ENCODE measurements at places on chromosomes 1 and 21. TPM values are rescaled to one million over a fixed set of nuclear protein-coding genes. Genes with fewer than 3 reads are reported as not detected.

- no peaks in the 10 kb centered on the region for H3K27me3 ChIP-seq
- H3K4me1 ChIP-seq: no peaks in the 10 kb centered on the region
- H3K4me3 ChIP-seq: no peak overlapping the region
- peaks cover 51% of the 10 kb centered on the region for H3K36me3 ChIP-seq
- DNase-seq: no peak
- H3K27ac ChIP-seq: no peak overlapping the region
These were observed 25.1 kb upstream of the KNCN start for GRCh38 chr1:46576596-46576995.

The ADAM30 gene
- total RNA-seq: not detected

The NCAM2 gene
- 0.52 TPM for total RNA-seq

GRCh38 chr21:44927587-44928461 is 7.1 kb upstream of the ITGB2 start:
- H3K36me3 ChIP-seq: no peaks in the 10 kb centered on the region
- peak overlapping the region; percentile 77 for H3K4me3 ChIP-seq
- H3K27me3 ChIP-seq: peaks cover 16% of the 10 kb centered on the region
- H3K4me1 ChIP-seq: peaks cover 57% of the 10 kb centered on the region
- peak overlapping the region; percentile 94 for H3K27ac ChIP-seq
- peak; percentile 96 for DNase-seq

DNA sequence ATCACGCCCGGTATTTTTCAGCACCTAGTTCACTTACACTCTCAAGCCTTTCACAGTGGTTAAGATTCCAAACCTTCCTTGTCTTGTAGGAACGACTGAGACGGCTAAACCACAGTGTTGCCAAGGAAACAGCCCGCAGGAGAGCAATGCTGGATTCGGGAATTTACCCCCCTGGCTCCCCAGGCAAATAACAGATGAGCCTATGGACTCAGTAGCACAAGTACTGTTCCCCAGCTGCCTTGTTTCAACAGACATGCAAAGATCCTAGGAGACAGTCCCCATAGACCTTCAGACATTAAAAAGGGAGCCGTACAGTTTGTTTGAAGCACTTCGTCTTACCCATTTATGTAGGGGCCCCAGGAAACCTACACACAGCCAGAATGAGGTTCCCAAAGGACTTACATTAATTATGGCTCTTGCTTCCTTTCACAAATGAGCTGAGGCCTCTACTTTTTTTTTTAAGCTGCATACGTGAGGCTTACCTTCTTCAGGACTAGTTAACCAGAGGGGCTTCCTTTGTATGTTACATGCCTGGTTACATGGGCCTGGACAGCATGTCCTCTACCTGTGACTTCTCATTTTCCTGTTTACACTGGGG is 2.7 kb downstream of the SNAPIN start:
- no peak overlapping the region for H3K4me3 ChIP-seq
- no peak for DNase-seq
- H3K27ac ChIP-seq: no peak overlapping the region
- H3K4me1 ChIP-seq: peaks cover 8% of the 10 kb centered on the region

DNA sequence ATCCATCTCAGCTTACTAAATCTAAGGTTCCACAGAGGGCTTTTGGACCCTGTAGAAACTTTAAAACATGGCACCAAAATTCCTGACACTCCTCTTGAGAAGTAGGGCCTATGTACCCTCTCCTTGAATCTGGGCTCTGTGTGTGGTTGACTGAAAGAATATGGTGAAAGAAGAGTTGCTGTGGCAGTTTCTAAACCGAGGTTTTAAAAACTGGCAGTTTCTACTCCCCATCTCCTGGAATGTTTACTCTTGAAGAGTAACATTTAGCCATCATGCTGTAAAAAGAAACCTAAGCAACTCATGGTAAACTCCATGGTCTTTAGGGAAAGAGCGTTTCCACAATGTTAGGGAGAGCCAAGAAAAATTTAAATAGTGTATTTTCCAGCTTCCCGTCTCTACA is 4.6 kb upstream of the CMPK1 start:
- no peaks in the 10 kb centered on the region for H3K4me1 ChIP-seq
- no peaks in the 10 kb centered on the region for H3K36me3 ChIP-seq
- no peaks in the 10 kb centered on the region for H3K27me3 ChIP-seq
- DNase-seq: no peak
- no peak overlapping the region for H3K4me3 ChIP-seq

GRCh38 chr1:200888349-200888838 is 6.3 kb upstream of the INAVA start:
- peak; percentile 23 for DNase-seq
- no peaks in the 10 kb centered on the region for H3K36me3 ChIP-seq
- H3K4me3 ChIP-seq: no peak overlapping the region
- no peak overlapping the region for H3K27ac ChIP-seq

The TCEA3 gene
- total RNA-seq: 3.0 TPM

GRCh38 chr1:59714966-59715365 is 99.8 kb upstream of the HOOK1 start:
- H3K27me3 ChIP-seq: no peaks in the 10 kb centered on the region
- no peak overlapping the region for H3K27ac ChIP-seq
- no peaks in the 10 kb centered on the region for H3K4me1 ChIP-seq
- no peak overlapping the region for H3K4me3 ChIP-seq

The ELF3 gene
- total RNA-seq: 2.3 TPM

The MAB21L3 gene
- total RNA-seq: 0.14 TPM

The CRYZ gene
- total RNA-seq: 50.9 TPM

DNA sequence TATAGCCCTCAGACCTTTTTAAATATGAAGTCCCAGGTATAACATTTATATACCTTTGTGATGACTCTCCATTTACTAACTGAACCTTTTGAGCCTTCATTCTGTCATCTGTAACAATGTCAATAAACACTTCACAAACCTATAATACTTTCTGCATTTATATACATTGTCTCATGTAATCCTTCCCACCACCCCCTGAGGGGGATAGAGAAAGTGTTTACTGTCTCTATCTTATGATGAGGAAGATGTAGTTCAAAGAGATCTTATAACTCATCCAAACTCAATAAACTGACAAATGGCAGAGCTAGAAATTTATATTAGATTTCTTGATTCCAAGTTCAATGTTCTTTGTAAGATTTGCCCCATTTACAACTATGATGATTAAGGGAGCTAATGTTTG is 48.3 kb upstream of the CR2 start:
- H3K27me3 ChIP-seq: no peaks in the 10 kb centered on the region
- no peak overlapping the region for H3K27ac ChIP-seq
- H3K4me1 ChIP-seq: no peaks in the 10 kb centered on the region
- H3K4me3 ChIP-seq: no peak overlapping the region
- no peak for DNase-seq

GRCh38 chr1:9960706-9961562 is 17.7 kb downstream of the NMNAT1 start:
- H3K4me1 ChIP-seq: no peaks in the 10 kb centered on the region
- no peaks in the 10 kb centered on the region for H3K27me3 ChIP-seq
- H3K4me3 ChIP-seq: no peak overlapping the region
- H3K36me3 ChIP-seq: no peaks in the 10 kb centered on the region
- no peak for DNase-seq

DNA sequence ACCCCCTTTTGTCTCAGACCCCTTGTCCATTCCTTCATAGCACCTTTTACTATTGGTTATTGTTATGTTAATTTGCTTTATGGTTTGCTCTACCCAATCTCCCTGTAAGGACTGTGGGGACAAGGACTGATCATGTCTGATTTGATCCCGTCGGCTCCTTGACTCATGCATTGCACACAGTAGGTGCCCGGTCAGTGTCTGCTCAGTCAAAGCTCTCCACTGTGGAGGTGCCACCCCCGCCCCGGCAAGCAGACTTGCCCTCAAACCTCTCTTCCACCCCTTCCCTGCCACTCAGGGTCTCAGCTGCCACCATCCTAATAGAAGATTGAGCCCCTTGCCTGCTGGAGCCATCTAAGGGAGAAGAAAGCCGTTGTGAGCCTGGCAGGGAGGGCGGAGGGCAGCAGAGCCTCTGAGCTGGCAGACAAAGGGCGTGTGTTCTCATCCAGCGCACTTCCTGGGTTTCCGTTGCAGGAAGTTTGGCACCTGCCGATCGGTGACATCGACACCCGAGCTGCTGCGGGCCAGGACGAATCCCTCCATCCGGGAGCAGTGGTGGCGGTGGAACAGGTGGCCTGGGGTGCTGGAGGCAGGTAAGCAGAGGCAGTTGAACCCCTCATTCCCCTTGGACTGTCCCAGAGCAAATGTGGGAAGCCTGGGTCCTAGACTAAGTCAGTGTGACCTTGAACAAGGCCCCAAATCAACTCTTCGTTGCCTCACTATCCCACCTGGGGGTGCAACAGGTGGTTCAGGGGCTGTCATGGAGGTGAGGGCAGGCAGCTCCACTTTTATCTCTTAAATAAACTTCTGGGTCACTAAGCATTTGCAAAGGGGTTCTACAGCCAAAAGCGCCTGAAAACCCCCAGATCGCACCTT is 2.2 kb upstream of the FBLIM1 start:
- DNase-seq: no peak
- no peak overlapping the region for H3K4me3 ChIP-seq

GRCh38 chr1:224173523-224173922 is 9.5 kb upstream of the DEGS1 start:
- H3K4me3 ChIP-seq: no peak overlapping the region
- H3K27ac ChIP-seq: no peak overlapping the region
- no peaks in the 10 kb centered on the region for H3K36me3 ChIP-seq
- no peak for DNase-seq
- peaks cover 2% of the 10 kb centered on the region for H3K27me3 ChIP-seq

GRCh38 chr1:20343149-20343937 is 52.7 kb downstream of the VWA5B1 start:
- no peak overlapping the region for H3K27ac ChIP-seq
- H3K4me1 ChIP-seq: no peaks in the 10 kb centered on the region
- no peak overlapping the region for H3K4me3 ChIP-seq
- peaks cover 11% of the 10 kb centered on the region for H3K27me3 ChIP-seq

GRCh38 chr1:41581216-41582003 is 96.9 kb upstream of the EDN2 start:
- H3K4me3 ChIP-seq: no peak overlapping the region
- no peaks in the 10 kb centered on the region for H3K4me1 ChIP-seq
- no peak for DNase-seq
- H3K36me3 ChIP-seq: peaks cover 41% of the 10 kb centered on the region
- H3K27me3 ChIP-seq: no peaks in the 10 kb centered on the region
- H3K27ac ChIP-seq: peak overlapping the region; percentile 26

DNA sequence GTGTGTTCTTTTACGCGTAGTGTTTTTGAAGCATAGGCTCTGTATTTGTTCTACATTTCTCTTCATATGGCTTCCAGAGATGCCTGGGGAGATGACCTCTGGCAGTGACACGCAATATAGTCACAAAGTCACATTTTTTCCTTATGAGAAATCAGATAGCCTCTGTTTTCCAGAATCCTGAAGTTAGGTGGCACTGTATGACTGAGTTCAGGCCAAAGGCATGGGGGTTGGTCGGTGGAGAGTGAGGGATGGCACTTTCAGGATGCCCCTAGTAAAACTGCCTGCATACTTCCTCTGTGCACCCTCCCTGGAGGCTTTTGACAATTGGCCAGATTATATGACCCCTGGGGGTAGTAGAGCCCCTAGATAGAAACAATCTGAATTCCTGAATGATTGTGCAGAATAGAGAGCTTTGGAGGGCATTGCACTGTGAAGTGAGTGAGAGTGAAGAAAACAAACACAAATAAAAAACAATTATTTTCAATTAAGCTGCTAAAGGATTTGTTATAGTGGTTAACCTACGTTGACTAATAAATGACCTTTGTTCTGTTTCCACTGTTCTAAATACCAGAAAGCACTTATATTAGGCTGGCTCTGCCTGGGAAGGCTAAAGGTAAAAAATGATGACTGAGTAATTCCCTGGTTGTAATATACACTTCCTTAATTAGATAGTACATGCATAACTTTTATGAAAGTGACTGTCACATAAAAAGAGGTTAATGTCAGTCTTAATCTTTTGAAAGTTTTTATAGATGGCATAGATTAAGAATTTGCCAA is 1660.8 kb downstream of the PLA2G4A start:
- H3K36me3 ChIP-seq: no peaks in the 10 kb centered on the region
- no peak for DNase-seq
- no peak overlapping the region for H3K4me3 ChIP-seq

- H3K36me3 ChIP-seq: no peaks in the 10 kb centered on the region
- H3K27ac ChIP-seq: no peak overlapping the region
- H3K4me1 ChIP-seq: no peaks in the 10 kb centered on the region
- DNase-seq: no peak
- no peak overlapping the region for H3K4me3 ChIP-seq
These were observed 16.0 kb downstream of the HTR6 start for GRCh38 chr1:19680644-19681043.

GRCh38 chr1:186307445-186307844 is 67.6 kb downstream of the TPR start:
- no peak overlapping the region for H3K4me3 ChIP-seq
- H3K36me3 ChIP-seq: peaks cover 8% of the 10 kb centered on the region
- DNase-seq: no peak
- peaks cover 13% of the 10 kb centered on the region for H3K4me1 ChIP-seq

DNA sequence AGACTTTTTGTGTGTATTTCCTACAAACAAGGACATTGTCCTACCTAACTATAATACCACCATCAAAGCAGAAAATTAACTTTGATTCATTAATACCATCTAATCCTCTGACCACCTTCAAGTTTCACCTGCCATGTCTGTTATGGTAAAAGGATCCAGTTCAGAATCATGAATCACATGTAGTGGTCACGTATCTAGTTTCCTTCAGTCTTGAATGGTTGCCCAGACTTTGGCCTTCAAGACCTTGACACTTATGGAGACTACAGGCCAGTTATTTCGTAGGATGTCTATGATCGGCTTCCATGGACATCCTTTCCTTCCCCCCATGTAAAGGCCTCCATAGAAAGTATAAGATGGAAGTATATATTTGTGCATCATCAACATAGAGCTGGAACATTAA is 10.4 kb upstream of the IFNAR2 start:
- H3K4me3 ChIP-seq: no peak overlapping the region
- H3K4me1 ChIP-seq: peaks cover 25% of the 10 kb centered on the region
- H3K27ac ChIP-seq: no peak overlapping the region
- no peaks in the 10 kb centered on the region for H3K36me3 ChIP-seq
- no peak for DNase-seq

GRCh38 chr1:65980237-65980636 is 187.5 kb downstream of the PDE4B start:
- H3K27me3 ChIP-seq: no peaks in the 10 kb centered on the region
- DNase-seq: no peak
- H3K4me3 ChIP-seq: no peak overlapping the region
- no peaks in the 10 kb centered on the region for H3K4me1 ChIP-seq
- no peak overlapping the region for H3K27ac ChIP-seq

- no peaks in the 10 kb centered on the region for H3K27me3 ChIP-seq
- no peak overlapping the region for H3K27ac ChIP-seq
- no peaks in the 10 kb centered on the region for H3K36me3 ChIP-seq
- H3K4me1 ChIP-seq: peaks cover 18% of the 10 kb centered on the region
- peak overlapping the region; percentile 61 for H3K4me3 ChIP-seq
- no peak for DNase-seq
These were observed 1.5 kb upstream of the PRDX6 start for GRCh38 chr1:173475564-173476196.

GRCh38 chr21:39647476-39647875 is 34.7 kb downstream of the B3GALT5 start:
- no peaks in the 10 kb centered on the region for H3K4me1 ChIP-seq
- H3K27ac ChIP-seq: no peak overlapping the region
- H3K4me3 ChIP-seq: no peak overlapping the region
- H3K27me3 ChIP-seq: no peaks in the 10 kb centered on the region
- DNase-seq: no peak
